ENCODE measurements at places on chromosomes 11 and 22.

- peak; percentile 55 for DNase-seq
Measured at GRCh38 chr11:64101461-64101860, 64.5 kb downstream of the MACROD1 start.

- DNase-seq = no peak
Measured at GRCh38 chr22:30020511-30020910, 59.8 kb upstream of the HORMAD2 start.

GRCh38 chr22:39765046-39765445 is 128.5 kb downstream of the ENTHD1 start:
- no peak for DNase-seq

- no peak for DNase-seq
Measured at GRCh38 chr11:7533199-7534041, 19.6 kb downstream of the PPFIBP2 start.

GRCh38 chr11:64817476-64817875 is 7.1 kb upstream of the MEN1 start:
- DNase-seq = no peak

Data from G401 (cell line).